ENCODE measurements at places on chromosomes 5 and 9. TPM values are rescaled to one million over a fixed set of nuclear protein-coding genes. Genes with fewer than 3 reads are reported as not detected.

- no peak overlapping the region for H3K27ac ChIP-seq
- no peak overlapping the region for H3K4me3 ChIP-seq
- H3K27me3 ChIP-seq = no peaks in the 10 kb centered on the region
- DNase-seq = no peak
- H3K36me3 ChIP-seq = no peaks in the 10 kb centered on the region
Observed at GRCh38 chr5:14373685-14374084, 207.9 kb upstream of the OTULINL start.

GRCh38 chr9:133948561-133949485 is 43.3 kb downstream of the VAV2 start:
- no peak overlapping the region for H3K4me3 ChIP-seq
- no peaks in the 10 kb centered on the region for H3K36me3 ChIP-seq
- no peak overlapping the region for H3K27ac ChIP-seq
- no peaks in the 10 kb centered on the region for H3K27me3 ChIP-seq

- H3K4me1 ChIP-seq = peaks cover 39% of the 10 kb centered on the region
- peak overlapping the region; percentile 97 for H3K27ac ChIP-seq
- peaks cover 10% of the 10 kb centered on the region for H3K36me3 ChIP-seq
- peak; percentile 35 for DNase-seq
- no peaks in the 10 kb centered on the region for H3K27me3 ChIP-seq
Observed at GRCh38 chr5:82676661-82677060, 398.5 kb upstream of the RPS23 start.

DNA sequence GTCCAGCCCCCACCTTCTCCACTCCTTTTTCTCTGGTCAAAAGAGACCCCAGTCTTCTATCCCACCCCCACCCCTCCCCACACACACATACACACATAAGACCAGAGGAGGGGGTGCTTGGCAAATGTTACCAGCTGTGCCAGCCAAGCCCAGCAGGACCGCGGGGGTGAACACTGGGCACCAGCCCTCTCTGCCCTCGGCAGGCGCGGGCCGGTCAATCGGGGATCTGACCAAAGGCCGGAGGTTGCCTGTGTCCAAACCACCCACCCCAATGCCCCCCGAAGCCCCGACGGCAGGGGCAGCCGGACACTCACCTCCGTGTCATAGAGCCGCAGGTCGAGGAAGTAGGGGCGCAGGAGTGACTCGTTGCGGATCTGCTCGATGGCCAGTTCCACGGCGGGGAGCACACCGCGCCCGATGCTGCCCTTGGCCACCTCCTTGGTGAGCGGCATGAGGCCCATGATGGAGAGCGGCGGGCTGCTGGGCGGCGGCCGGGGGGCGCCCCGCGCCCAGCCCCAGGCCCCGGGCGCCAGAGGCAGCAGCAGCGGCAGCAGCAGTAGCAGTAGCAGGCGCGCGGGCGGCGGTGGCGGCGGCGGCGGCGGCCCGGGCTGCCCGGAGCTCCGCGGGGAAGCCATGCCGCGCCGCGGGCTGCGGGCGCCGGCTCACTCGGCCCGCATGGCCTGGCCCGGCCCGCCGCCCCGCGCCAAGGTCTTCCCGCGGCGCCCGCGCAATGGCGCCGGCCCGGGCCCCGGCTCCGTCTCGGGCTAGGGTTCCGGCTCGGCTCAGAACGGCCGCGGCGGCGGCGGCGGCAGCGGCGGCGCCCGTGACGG is 417 bp downstream of the GABBR2 start:
- no peaks in the 10 kb centered on the region for H3K4me1 ChIP-seq
- no peak overlapping the region for H3K27ac ChIP-seq
- DNase-seq = no peak
- no peaks in the 10 kb centered on the region for H3K36me3 ChIP-seq
- H3K27me3 ChIP-seq = peaks cover 60% of the 10 kb centered on the region
- no peak overlapping the region for H3K4me3 ChIP-seq

GRCh38 chr5:17203329-17204132 is 13.9 kb upstream of the BASP1 start:
- H3K27me3 ChIP-seq = peaks cover 13% of the 10 kb centered on the region
- H3K4me3 ChIP-seq = no peak overlapping the region
- no peak overlapping the region for H3K27ac ChIP-seq
- peak; percentile 25 for DNase-seq
- H3K4me1 ChIP-seq = no peaks in the 10 kb centered on the region

- no peak overlapping the region for H3K4me3 ChIP-seq
- no peaks in the 10 kb centered on the region for H3K36me3 ChIP-seq
- DNase-seq = no peak
- H3K27me3 ChIP-seq = no peaks in the 10 kb centered on the region
- H3K27ac ChIP-seq = no peak overlapping the region
Observed at GRCh38 chr9:121399883-121400607, 30.0 kb upstream of the STOM start.

GRCh38 chr9:91889161-91889911 is 60.7 kb downstream of the ROR2 start:
- DNase-seq = no peak
- no peaks in the 10 kb centered on the region for H3K36me3 ChIP-seq
- H3K27ac ChIP-seq = no peak overlapping the region
- H3K4me3 ChIP-seq = no peak overlapping the region
- H3K27me3 ChIP-seq = peaks cover 25% of the 10 kb centered on the region

- H3K27ac ChIP-seq = no peak overlapping the region
- peaks cover 15% of the 10 kb centered on the region for H3K4me1 ChIP-seq
- no peak for DNase-seq
- no peaks in the 10 kb centered on the region for H3K36me3 ChIP-seq
- H3K4me3 ChIP-seq = no peak overlapping the region
- peaks cover 6% of the 10 kb centered on the region for H3K27me3 ChIP-seq
Observed at GRCh38 chr5:139692679-139693308, 44.6 kb downstream of the CXXC5 start.

DNA sequence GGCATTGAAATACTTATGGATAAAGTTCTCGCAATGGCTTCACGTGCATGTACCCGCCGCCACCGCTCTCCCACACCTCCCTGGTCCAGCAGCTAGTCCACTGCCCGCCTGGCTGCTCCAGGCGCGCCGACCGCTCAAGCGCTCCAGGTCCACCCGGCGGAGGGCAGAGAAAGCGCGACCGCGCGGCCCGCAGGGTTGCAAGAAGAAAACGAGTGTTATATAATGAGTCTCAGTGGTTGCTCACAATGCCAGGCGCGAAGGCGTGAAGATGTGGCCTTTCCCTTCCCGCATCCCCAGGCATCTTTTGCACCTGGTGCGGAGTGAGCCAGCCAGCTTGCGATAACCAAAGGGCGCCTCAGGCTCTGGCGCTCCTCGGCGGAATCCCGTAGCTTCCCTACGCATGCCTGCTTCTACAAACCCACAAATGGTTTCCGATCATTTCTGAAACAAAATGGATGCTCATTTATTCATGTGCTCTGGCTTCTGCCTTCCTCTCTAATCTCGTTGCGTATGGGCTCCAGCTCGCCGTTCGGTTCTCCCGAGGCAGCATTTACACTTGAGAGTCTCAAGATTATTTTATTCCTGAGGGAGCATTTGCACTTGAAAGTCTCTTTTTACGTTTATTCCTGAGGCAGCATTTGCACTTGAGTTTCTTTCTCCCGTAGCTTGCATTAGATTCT is 25.7 kb downstream of the CDKN2A start:
- H3K36me3 ChIP-seq = peaks cover 15% of the 10 kb centered on the region
- H3K27ac ChIP-seq = peak overlapping the region; percentile 25
- peaks cover 100% of the 10 kb centered on the region for H3K27me3 ChIP-seq
- H3K4me1 ChIP-seq = peaks cover 54% of the 10 kb centered on the region
- no peak for DNase-seq
- peak overlapping the region; percentile 66 for H3K4me3 ChIP-seq

DNA sequence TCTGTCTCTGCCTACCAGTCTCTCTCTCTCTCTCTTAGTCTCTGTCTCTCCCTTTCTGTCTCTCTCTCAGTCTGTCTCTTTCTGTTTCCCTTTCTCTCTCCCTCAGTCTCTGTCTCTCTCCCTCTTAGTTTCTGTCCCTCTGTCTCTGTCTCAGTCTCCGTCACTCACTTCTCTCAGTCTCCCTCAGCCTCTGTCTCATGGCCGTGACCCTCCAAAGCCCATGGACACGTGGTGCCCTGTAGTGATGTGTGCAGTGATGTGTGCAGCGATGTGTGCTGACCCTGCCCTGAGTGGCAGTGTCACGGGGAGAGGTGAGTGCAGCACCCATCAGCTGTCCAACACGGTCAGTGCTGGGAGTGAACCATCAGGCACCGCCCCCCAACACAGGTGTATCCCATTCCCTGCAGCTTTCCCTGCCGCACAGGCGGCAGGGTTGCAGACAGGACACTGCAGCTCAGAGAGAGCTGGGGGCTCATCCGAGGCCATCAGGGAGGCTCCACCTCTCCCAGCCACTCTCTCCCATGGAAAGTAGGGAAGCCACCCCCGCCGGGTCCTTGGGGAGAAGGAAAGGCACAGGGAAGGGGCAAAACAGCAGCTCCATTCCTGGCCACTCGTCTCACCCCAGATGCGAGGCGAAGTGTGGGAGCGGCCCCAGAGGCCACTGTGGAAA is 794 bp upstream of the LRRC14B start:
- H3K4me1 ChIP-seq = peaks cover 14% of the 10 kb centered on the region
- DNase-seq = no peak
- no peaks in the 10 kb centered on the region for H3K27me3 ChIP-seq
- H3K27ac ChIP-seq = no peak overlapping the region

- no peak for DNase-seq
- no peak overlapping the region for H3K4me3 ChIP-seq
Observed at GRCh38 chr5:99020698-99021048, 91.9 kb upstream of the CHD1 start.

DNA sequence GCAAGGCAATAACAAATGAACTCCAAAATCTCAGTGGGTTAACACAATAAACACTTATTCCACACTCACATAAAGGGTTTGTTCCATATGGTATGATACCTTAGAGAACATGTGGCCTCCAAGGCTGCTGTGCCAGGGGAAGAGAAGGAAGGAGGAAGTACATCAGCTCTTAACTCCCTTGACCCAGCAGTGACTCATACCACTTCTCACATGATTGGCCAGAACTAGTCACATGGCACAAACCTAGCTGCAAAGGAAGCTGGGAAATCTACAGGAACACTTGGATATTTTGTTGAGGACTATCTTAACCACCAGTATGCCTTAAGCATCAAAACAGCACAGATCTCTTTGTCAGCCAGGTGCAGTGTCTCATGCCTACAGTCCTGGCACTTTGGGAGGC is 99.3 kb downstream of the SLIT3 start:
- H3K4me1 ChIP-seq = no peaks in the 10 kb centered on the region
- H3K27me3 ChIP-seq = no peaks in the 10 kb centered on the region
- H3K4me3 ChIP-seq = no peak overlapping the region
- no peak overlapping the region for H3K27ac ChIP-seq
- no peak for DNase-seq

DNA sequence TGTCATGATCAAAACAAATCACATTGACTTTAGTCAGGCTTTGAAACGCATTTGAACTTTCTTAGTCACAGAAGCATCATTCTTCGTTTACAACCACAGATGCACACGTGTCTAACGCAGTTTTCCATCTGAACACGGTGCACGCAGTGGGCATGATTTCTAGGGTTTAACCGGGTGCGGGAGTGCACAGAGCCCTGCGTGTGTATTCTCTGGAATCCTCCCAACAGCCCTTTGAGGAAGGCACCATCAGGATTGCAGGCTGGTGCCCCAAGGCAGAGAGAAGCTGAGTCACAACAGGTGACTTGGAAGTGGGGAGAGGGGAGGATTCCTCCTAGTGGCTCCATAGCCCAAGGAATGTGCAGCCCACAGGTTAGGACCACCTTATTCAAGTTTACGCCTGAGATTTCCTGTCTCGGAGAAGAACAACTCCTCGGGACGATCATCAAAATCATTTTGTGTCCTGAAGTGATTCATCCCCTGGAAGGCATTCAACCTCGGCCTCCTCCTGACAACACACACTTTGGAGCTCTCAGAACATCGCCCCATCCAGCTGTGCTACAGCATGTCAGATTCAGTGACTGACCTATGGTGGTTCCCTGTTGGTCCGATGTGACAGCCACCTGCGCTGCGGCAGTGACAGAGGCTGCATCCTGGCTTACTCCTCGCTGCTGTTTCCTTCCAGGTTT is 13.1 kb downstream of the ROPN1L start:
- no peak overlapping the region for H3K27ac ChIP-seq
- peaks cover 5% of the 10 kb centered on the region for H3K4me1 ChIP-seq
- DNase-seq = no peak

The QSOX2 gene
- total RNA-seq = 25.1 TPM

The MARCOL gene
- not detected for total RNA-seq

The PPIC gene
- not detected for total RNA-seq

The HAVCR1 gene
- 2.6 TPM for total RNA-seq

The SEMA6A gene
- 0.23 TPM for total RNA-seq

Measured in activated T-cell treated with anti-CD3 and anti-CD28 coated beads, Interleukin-2, amount 50 U/mL, for 72 hours (primary cell).